ENCODE measurements at places on chromosomes 3 and 15.

DNA sequence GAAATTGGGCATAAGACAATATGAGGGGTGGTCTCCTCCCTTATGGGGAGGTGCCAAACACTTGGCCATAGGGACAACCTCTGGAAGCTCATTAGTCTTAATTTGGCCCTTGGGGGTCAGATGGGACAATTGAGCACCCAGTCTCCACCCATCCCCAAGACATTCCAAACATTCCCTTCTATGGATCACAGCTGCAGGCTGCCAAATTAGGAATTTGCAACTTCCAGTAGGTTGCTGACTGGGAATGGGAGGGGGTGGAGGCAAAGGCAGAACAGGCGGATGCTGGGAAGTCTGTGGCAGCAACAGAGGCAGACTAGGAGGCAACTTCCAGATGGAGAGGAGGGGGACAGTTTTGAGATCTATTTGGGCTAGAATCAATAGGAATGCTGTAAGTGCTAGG, 1.4 kb upstream of the PDHB start:
- DNase-seq: no peak

DNA sequence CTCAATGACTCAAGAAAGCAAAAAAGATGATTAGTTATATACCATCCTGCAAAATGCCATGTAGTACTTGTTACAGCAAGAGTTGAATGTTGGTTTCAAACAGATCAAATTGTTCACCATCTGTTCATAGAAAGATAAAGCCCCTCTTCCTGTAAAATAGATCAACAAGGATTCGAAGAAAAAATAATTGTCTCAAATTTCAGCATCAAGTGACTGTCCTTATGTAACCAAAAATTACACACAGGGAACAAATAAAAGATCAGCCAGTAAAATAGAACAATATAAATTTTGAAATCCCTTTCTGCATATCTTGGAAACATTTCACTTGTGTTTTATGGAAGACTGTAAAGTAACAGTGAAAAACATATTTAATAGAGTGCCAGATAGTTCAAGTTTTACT, 165.1 kb upstream of the STAC start:
- no peak for DNase-seq

- no peak for DNase-seq
These were observed 63.9 kb downstream of the MCTP2 start for GRCh38 chr15:94295275-94295674.

DNA sequence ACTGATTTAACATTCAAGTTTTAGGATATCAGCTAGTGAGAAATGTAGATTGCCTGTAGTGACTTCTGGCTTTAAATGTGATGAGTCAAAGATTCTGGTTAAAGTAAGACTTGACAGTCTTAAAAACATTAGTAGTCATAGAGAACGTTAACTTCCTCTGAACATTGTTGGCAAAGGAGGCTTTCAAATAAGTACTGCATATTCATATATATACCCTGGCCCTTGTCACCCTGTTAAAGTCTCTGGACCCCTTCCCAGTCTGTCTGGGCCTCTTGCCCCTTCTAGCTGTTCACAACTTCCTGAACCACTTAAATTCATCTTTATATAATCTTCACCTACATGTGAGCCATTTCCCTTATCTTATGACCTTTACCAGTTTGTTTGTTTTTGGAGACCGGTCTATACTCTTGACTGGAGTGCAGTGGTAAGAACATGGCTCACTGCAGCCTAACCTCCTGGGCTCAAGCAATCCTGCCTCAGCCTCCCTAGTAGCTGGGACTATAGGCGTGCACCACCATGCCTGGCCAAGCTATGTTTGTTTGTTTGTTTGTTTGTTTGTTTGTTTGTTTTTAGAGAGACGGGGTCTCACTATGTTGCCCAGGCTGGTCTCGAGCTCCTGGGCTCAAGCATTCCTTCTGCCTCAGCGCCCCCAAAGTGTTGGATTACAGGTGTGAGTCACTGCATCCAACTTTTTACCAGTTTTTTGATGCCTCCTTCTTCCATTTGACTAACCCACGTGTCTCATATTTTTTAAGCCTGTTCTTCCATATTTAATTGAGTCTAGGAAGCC, 64.4 kb upstream of the CRTC3 start:
- no peak for DNase-seq

GRCh38 chr15:62975515-62975914, 67.0 kb upstream of the TPM1 start:
- DNase-seq: no peak

GRCh38 chr3:122519693-122520092, 5.0 kb upstream of the KPNA1 start:
- no peak for DNase-seq

GRCh38 chr3:188064831-188065493, 89.0 kb upstream of the LPP start:
- no peak for DNase-seq

GRCh38 chr15:60407415-60407805, 9.6 kb upstream of the ANXA2 start:
- no peak for DNase-seq

DNA sequence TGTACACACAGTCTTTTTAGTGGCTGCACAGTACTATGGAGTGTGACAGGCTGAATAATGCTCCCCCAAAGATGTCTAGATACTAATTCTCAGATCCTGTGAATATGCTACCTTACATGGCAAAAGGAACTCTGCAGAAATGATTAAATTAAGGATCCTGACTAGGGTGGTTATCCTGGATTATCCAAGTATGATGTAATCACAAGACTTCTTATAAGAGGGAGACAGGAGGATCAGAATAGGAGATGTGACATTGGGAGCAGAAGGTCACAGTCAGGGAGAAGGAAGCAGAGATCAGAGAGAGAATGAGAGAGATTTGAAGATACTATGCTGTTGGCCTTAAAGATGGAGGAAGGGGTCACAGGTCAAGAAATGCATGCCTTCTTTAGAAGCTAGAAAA, 34.5 kb downstream of the GABPB1 start:
- no peak for DNase-seq

DNA sequence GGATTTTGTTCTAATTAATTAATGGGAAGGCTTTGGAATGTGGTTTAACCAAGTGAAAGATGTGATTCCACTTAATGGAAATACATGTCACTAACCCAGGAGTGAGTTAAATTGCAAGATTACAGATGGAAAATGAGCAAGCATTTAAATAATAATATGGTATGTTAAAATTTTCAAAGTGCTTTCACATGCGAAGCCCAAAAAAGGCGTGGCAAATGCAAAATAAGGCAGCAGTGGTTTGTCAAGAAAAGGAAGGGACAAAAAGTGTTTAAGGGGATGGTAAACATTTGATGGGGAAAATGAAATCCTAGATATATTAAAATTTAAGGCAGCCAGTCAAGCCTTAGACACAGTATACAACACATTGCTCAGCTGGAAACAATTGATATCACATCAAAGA, 2.9 kb downstream of the TICRR start:
- DNase-seq: no peak

DNA sequence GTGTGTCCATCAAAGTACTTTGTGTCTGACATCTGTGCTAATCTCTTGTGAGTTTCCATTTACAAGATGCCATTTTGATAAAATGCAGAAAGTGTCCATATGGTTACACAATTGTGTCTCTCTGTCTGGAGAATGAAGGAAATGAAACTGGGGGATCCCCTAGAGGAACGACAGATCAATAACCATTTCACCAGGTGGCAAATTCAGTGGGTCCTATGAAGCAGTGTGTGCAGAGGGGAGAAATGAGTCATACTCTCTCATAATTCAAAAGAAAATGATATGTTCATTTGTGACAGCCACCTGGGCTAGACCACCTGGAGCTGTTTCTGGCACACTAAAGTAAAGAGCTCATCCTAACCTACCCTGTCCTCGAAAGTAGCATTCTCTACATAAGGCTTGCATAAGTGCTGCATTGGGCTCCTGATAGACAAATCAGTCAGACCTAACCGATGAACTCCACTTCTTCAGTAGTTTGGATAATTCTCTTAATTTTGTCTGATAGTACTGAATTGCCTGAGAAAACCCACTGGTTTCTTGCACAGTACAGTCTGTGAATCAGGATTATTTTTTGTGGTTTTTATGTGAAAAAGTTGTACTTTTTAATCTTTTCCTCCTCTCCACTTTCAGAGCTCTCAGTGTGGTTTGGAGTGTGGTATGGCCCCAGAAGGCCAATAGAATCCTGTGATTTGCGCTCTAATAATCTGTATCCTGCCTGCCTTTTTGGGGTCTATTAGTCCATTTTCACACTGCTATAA, 10.3 kb upstream of the CD47 start:
- DNase-seq: peak; percentile 42

- no peak for DNase-seq
These were observed 103.7 kb downstream of the RPLP1 start for GRCh38 chr15:69556344-69556743.

DNA sequence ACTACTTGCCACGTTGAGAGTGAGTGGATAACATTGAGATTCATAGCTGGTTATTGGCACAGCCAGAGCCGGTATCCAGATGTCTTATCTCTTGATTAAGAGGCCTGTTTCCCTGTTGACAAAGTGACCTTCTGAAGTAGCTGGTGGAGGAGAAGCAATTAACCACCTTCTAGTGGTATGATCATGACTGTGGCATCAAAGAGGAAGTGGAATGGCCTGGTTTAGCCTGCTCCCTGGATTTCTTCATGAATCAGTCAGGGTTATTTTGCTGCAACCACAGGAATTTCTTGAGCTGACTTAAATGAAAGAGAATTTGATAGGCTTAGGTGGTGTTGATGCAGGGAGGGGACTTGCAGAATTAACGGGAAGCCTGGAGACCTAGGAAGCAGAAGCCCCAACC, 398.3 kb downstream of the MFSD1 start:
- DNase-seq: no peak

DNA sequence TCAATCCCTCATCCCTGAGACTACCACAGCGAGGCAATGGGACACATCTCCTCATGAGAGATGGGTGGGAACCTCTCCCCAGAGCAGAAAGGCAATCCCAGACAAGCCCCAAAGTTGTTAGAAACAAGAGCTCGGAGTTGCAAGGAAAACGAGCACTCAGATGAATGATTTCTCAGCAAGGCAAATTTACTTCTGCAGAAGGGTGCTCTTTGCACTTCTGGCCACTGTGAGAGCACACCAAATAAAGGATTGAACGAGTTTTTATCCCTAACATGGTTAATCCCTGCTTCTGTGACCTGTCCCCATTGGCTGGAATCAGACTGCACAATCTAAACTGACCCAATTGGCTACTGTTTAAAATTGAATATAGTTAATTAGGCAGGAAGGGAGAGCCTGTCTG, 339.1 kb upstream of the POU1F1 start:
- no peak for DNase-seq

GRCh38 chr3:31302343-31302742, 230.4 kb upstream of the STT3B start:
- DNase-seq: no peak

DNA sequence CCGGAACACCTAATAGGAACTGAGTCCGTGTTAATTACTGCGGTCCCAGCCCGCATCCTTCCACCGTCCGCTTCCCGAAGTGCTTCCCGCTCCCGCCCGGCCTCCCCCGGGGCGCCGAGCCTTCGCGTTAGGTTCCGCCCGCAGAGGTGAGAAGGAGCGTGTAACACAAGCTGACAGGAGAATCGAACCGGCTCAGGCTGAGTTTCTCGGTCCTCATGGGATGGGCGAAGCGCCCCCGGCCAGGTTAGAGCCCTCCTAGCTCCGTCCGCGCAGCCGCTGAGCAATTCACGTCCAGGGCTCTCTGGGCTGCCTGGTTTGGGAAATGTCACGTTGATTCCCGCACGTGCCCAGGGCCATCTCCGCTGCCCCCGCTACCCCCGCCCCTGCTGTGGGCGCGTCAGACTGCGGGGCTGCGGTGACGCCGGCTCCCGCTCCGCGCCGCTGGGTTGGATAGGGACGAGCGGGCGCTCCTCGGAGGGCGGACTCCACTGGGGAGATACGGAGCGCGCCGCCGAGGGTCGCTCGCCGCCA, 954 bp downstream of the CLDN11 start:
- no peak for DNase-seq

DNA sequence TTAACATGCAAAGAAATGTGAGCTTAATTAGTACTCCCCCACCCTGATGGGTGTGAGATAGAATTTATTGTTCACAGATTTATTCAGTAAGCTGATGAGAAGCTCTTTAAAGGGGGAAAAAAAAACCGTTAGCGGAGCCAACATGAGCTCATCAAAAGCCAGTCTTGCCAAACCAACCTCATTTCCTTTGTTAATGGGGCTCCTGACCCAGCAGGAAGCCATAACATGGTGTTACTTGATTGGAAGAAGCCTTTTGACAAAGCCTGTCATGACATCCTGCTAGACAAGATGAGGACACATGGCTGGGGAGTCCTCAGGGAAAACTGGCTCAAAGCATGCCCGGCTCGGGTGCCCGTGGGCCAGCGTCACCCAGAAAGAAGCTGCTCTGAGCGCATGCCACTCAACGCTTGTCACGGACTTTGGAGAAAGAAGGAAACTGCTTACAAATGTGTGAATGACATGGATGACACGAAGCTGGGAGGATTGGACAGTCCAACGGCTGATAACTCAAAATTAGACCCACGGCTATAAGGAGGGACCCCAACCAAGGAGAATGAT, 64.6 kb downstream of the SLCO2A1 start:
- DNase-seq: no peak

DNA sequence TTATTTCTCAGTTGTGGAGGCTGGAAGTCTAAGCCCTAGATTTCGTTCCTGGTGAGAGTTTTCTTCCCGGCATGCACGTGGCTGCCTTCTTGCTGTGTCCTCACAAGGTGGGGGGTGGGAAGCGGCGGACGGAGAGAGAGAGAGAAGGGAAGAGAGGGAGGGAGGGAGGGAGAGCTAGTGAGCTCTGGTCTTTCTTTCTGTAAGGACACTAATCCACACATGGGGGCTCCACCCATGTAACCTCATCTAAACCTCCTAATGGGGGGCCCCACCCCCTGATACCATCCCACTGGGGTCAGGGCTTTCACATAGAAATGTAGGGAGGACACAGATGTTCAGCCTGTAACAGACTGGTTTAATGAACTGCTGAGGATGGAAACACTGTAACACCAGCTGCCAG, 7.3 kb downstream of the FBLN2 start:
- no peak for DNase-seq

- no peak for DNase-seq
These were observed 19.4 kb upstream of the IL20RB start for GRCh38 chr3:136938334-136938733.

DNA sequence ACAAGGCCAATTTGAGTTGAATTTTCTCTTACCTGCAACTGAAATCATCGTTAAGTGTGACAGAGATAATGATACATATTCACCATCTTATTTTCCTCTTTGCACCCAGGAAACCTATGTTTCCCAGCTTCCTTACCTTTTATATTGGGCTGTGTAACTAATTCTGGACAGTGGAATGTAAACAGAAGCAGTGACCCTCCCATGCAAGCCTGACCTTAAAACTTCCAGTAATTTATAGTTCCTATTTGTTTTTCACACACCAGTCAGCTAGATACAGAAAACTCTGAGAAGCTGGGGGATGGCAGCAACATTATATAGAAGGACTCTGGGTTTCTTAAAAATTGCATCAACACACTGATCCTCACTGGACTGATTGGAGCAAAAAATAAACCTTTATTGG, 4.5 kb upstream of the ZNF280D start:
- DNase-seq: no peak

DNA sequence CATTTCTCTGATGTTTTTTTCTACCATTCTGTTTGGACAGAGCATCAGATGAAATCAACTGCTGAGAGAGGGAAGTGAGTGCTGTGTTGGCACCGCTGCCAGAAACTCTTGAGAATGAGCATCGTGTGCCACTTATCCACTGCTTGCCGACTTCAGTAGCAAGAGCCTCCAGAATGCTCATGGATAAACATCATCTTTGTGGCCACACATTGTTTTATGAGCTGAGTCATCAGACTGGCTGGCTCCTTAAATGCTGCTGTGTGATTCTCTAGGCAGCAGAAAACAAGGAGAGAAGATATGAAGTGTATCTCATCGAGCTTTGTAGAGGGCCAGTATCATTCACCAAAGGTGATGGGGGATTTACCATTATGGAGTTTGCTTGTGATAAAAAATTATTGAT, 3.4 kb upstream of the DOCK3 start:
- DNase-seq: no peak

All from NCI-H2081 treated with DMSO at 0.1 percent for 48 hours (cell line).